Suppressor macrophage treated with lipopolysaccharide for 4 hours (primary cell): ENCODE measurements at places on chromosomes 3 and 15.

DNA sequence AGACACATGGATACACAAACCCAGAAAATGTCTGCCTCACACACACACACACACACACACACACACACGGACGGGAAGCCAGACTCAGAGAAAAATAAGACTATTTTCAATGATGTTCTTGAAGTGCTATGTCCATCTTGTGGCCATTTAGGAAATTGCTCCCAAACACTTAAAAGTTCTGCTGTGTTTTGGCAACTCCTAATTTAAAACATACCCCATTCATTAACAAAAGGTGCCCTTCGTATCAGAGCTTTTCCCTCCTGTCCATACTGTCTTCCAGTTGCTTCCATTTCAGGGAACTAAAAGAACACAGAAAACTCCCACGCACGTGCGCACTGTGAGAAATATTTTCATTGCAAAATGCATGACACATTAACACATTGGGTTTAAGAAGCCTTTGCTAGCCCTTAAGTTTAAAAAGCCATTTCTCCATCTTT is 44.6 kb downstream of the SLC12A1 start:
- peak; percentile 45 for DNase-seq

- DNase-seq = no peak
These were observed 68.0 kb downstream of the C3orf70 start for GRCh38 chr3:185084901-185085300.

GRCh38 chr15:84035399-84035766 is 200.2 kb upstream of the GOLGA6L4 start:
- DNase-seq = peak; percentile 8

DNA sequence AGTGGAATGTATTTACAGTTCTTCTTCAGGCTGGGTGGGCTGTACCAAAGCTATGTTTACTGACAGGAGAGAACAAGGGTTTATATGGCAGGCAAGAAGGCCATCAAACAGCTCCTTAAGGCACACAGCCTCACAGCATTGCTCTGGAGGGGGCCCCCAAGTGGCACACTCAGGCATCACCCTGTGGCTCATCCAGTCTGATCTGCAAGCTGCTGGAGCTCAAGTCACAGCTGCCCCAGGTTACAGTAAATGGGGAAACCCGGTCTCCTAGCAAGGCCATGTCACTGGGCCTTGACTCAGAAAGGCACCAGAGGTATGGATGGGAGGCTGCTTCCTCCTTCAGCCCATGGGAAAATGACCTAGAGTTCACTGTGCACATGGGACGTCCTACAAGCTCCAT is 67.5 kb downstream of the TFG start:
- DNase-seq = peak; percentile 22

DNA sequence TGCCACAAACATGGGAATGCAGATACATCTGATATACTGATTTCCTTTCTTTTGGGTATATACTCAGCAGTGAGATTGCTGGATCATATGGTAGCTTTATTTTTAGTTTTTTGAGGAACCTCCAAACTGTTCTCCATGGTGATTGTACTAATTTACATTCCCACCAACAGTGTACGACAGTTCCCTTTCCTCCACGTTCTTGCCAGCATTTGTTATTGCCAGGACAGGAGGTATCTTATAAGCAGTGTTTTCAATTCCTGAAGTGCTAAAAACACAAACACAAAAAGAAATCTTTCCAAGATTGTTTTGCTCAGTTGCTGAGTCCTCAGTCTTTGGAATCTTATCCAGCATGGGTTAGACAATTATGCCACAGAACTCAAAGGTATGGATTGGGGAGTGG is 13.5 kb downstream of the GTF2E1 start:
- no peak for DNase-seq

GRCh38 chr3:99799422-99799821 is 18.2 kb upstream of the CMSS1 start:
- no peak for DNase-seq

- no peak for DNase-seq
These were observed 36.8 kb upstream of the NAALADL2 start for GRCh38 chr3:174822320-174822719.

GRCh38 chr3:177300842-177301241 is 103.6 kb upstream of the TBL1XR1 start:
- DNase-seq = no peak

DNA sequence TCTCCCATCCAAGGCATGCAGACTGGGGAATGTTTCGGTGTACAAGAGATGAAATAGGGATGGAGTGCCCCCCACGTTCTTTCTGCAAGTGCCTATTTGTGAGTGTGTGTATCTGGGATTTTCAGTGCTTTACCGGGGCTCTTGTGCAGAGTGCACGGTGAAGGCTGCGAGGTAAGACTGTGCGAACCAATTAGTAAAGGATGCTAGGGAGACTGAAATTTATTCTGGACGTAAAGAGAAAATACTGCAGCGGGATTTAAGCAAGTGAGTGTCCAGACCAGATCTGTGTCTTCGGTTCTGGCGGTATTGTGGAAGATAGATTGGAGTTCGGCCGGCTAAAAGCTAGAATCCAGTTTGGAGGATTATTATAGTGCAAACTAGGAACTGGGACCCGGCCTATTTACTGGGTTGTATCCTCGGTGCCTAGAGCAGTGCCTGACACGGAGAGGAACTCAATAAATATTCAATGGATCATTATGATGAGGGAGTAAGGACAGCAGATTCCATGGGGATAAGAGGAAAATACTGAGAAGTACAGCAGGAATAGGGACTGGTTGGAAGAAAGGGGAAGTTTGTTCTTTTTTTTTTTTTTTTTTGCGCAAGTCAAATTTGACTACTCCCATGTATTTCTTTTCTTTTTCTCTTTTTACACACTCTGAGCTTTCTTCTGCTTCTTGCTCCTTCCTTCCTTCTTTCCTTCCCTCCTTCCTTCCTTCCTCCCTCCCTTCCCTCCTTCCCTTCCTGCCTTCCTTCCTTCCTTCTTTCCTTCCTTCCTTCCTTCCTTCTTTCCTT is 580 bp upstream of the MAGEF1 start:
- peak; percentile 15 for DNase-seq

DNA sequence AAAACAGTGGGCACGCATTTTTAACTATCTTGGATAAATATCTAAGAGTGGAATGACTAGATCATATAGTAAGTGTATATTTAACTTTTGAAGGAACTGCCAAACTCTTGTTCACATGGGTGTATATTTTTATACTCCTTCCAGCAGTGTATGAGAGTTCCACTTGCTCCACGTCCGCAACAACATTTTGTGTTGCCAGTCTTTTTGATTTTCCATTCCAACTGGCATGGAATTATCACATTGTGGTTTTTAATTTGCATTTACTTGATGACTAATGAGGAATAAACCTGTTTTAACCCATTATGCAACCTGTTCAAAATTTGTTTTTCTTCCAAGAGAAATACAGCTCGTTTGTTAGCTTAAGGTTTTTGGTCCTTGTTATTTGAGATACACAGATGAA is 51.6 kb downstream of the ZNF621 start:
- no peak for DNase-seq

- DNase-seq = no peak
These were observed 20.9 kb downstream of the FSTL1 start for GRCh38 chr3:120429921-120430361.
